ENCODE measurements at places on chromosomes 6 and 20. TPM values are rescaled to one million over a fixed set of nuclear protein-coding genes. Genes with fewer than 3 reads are reported as not detected.

The CLVS2 gene
- 0.22 TPM for polyA plus RNA-seq

The FBXO5 gene
- 29.0 TPM for polyA plus RNA-seq

The SIRPD gene
- polyA plus RNA-seq, result not detected

The BPIFA1 gene
- polyA plus RNA-seq, result not detected

The CPNE5 gene
- 12.5 TPM for polyA plus RNA-seq

- DNase-seq, result no peak
These were observed 754 bp downstream of the YWHAB start for GRCh38 chr20:44886266-44886651.

DNA sequence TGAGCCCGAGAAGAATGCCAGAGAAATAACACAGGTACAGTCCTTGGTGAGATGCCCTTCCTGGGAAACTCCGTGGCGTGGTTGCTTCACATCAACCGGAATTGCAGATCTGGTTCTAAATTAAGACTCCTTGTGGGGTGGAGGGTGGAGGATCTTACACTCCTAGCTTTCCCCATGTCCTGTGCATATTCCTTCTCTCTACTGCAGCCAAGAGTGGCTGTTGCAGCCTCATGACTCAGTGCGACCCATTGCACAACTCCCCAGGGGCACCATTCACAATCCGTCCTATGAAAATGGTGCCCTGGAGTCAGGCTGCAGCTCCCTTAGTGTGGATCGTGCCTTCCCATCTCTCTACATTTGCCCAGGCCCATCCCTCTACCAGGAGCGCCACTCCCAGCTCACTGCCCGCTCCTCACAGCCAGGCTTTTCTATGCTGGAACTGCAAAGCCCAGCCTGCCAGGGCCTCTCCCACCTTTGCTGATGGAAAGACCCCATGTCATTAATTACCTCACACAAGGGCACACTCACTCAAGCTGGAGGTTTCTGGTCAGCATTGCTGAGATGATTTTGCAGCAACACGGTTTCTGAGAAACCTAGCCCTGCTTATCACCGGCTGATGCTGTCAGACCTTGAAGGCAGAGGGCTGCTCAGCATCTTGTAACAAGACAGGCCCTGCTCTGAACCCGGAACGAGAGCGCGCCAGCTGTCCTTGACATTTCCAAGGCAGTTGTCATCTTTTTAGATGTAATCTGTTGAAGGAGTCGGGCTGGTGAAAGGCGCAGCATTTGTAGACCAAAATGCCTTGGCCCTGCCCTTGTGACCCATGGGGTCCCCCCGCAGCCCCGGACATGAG lies 39.7 kb downstream of the SIRPA start:
- DNase-seq, result no peak

GRCh38 chr6:170208182-170208601 lies 82.7 kb downstream of the DLL1 start:
- DNase-seq, result no peak

- no peak for DNase-seq
These were observed 131.3 kb upstream of the MTHFD1L start for GRCh38 chr6:150734235-150734634.

DNA sequence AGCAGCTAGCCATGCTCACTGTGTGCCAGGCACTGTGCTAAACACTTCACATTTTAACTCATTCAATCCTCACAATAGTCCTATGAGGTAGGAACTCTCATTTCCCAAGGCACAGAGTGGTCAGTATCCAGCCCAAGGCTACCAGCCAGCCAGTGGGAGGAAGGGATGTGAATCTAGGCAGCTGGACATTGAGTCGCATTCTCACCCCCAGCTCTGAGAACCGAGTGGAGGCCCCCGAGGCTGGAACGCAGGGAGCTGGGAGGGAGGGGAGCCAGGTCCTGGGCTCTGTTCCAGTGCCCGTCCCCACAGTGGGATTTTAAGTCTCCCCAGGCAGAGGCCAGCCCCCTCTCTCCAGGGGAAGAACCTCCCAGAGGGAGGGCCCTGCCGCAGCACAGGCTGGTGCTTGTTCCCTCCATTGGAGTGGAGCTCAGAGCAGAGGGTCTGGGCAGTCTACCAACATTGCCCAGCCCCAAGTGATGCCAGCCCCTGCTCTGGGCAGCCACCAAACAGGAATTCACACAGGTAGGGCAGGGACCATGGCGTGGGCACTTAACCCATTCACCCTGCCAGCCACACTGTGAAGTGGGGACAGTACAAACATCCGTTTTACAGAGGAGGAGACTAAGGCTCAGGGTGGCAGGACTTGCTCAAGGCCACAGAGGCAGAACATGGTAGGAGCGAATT lies 131.3 kb downstream of the CEBPB start:
- no peak for DNase-seq

DNA sequence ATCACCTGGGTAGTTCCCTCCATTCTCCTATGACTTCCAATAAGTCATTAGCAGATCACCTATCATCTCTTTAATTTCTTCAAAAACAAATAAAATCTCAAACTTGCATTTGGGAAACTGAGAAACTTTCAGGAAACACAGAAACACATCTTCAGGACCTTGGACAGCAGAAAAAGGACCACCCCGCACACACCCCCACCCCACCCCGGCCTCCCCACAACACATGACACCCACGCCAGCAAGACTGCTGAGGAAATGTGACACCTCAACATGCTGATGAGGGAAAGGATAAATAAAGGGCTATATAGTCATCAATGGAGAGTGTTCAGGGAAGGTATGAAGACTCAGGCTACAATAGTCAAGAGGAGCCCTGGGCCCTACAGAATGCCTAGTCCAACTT lies 15.6 kb upstream of the TRIM39 start:
- no peak for DNase-seq

- no peak for DNase-seq
These were observed 202.8 kb upstream of the AGPAT4 start for GRCh38 chr6:161476711-161477110.

DNA sequence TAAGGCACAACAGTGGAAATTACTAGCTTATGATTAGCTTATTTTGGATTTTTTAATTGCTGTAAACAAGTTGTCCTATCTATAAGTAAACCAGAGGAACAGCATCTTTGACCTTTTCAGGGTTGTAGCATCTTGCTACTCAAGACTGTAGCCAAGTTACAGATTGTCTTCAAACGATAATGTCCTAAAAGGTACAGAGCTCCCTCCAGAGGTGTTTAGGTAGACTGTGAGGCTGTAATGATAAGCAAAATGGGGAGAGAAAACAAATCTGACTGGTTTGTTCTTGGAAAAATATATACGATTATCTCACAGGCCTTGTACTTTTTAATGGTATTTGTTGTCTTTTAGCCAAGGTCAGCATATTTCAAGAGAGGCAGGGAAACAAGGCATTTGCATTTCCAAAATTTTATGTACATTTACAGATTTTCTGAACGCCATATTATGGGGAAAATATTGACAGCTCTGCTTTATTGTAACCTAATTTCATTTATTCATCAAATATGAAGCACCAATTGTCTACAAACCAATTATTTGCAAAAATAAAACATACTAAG lies 273.4 kb downstream of the MEI4 start:
- no peak for DNase-seq

- peak; percentile 2 for DNase-seq
These were observed 655.0 kb downstream of the QKI start for GRCh38 chr6:164069350-164069990.

DNA sequence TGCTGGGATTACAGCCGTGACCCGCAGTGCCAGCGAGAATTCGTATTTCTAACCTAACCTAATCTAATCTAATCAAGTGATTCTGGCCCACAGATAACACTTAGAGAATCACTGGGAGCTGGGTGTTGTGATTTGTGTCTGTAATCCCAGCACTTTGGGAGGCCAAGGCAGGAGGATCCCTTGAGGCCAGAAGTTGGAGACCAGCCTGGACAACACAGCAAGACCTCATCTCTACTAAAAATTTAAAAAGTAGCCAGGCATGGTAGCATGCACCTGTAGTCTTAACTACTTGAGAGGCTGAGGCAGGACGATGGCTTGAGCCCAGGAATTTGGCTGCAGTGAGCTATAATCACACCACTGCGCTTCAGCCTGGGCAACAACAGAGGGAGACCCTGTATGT lies 21.4 kb upstream of the NCOA3 start:
- DNase-seq, result no peak
